ENCODE measurements at places on chromosomes 3 and 15.

DNA sequence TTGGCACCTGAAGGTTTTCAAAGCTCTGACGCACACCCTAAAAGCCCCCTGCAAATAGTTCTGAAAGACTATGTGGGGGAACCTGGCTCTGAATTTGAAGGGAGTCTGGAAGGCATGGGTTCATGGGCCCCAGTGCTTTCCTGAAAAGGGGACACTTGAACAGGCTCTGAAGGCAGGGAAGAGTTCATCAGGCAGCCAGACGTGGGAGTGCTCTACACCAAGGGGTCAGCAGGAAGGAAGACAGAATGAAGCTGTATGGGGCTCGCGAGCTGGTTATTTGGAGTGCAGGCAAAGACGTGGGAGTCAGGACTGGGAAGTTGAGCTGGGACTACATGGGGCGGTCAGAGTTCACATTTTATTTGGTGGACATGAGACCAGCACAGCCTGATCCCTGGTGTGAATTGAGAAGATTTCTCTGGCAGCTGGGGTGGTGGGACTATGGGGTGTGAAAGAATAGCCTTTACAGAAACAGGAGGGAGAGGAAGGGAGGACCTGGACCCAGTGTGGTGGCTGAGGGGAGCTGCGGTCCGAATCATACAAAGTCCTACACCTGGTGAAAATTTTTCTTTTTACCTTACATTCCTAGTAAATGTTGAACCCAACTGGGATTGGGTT, 12.6 kb downstream of the ABHD6 start:
- peak overlapping the region; percentile 42 for H3K4me3 ChIP-seq
- H3K36me3 ChIP-seq, result no peaks in the 10 kb centered on the region
- no peak for DNase-seq

GRCh38 chr15:34264076-34264475, 39.3 kb downstream of the EMC4 start:
- DNase-seq, result no peak
- H3K27ac ChIP-seq, result no peak overlapping the region
- H3K4me3 ChIP-seq, result no peak overlapping the region
- H3K4me1 ChIP-seq, result no peaks in the 10 kb centered on the region

DNA sequence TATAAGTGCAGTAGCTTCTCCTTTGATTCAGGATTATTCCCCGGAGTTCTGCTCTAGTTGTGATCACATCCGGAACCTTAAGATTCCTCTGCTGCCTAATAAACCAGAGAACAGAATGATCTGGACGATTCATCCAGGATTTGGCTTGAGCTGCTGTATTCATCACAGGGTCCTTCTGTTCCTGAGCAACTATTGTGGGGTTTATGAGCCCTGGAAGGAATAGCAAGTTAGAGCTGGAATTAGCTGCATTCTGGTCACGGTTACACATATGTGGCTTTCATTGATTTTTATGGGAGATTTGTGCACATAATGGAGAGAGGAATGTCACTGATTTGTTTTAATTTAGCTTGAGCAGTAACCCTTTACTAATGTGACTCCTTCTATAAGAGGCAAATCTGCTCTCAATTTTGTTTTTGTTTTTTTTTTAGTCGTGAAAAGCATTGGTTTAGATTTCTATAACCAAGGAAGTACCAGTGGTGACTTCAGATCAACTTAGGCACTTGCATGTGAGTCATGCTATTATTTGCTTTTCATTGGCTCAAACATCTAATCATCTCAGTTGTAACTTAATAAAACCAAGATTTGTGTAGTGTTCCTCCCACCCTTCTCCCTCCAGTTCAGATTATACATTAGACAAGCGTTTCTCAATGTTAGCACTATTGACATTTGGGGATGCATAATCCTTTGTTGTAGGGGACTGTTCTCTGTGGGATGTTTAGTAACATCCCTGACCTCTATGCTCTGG, 148.5 kb downstream of the OTOL1 start:
- DNase-seq, result no peak
- no peaks in the 10 kb centered on the region for H3K36me3 ChIP-seq
- no peak overlapping the region for H3K4me3 ChIP-seq

DNA sequence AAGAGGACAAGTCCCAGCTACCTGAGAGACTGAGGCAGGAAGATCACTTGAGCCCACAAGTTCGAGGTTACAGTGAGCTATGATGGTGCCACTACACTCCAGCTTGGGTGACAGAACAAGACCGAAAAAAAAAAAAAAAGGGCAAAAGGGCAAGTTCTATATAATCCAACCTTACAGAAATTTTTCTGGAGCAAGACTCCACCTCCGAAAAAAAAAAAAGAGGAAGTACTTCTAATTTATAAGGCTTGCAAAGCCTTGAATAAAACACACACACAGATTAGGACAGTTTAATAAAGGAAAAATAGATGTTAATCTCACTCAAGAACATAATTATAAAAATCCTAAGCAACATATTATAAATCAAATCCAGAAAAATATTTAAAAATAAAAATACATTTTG, 14.4 kb upstream of the XYLB start:
- no peak for DNase-seq
- H3K27ac ChIP-seq, result no peak overlapping the region
- H3K4me1 ChIP-seq, result no peaks in the 10 kb centered on the region
